Activated naive CD4-positive, alpha-beta T cell treated with Interleukin-2 at 50 U/mL for 16 hours (primary cell): ENCODE measurements at places on chromosomes 4 and X.

- no peak for DNase-seq
These were observed 89.7 kb downstream of the LRP2BP start for GRCh38 chr4:185305979-185306442.

DNA sequence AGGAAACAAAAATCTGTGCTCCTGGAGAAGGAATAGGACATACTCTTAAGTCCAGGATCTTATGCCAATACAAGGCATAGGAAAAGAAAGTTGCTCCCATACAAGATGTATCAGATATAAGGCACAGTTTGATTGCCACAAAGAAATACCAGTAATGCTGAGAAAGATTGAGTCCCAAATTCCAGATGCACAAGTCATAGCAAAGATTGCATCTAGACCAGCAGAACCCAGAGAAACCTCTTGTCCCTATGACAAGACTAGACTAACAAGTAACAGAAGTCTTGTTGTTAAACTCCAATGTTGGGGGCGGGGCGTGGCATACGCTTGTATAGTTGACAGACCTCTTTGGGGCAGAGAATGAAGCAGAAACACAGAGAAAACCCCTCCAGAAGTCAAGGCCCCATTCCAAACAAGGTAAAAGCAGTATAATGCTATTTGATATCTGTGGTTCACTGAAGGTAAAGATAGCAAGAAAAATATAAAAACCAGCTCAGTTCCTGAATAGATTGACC lies 671.5 kb upstream of the GRIA3 start:
- DNase-seq = no peak

GRCh38 chrX:155966876-155967275 lies 30.6 kb upstream of the IL9R start:
- peak; percentile 17 for DNase-seq

DNA sequence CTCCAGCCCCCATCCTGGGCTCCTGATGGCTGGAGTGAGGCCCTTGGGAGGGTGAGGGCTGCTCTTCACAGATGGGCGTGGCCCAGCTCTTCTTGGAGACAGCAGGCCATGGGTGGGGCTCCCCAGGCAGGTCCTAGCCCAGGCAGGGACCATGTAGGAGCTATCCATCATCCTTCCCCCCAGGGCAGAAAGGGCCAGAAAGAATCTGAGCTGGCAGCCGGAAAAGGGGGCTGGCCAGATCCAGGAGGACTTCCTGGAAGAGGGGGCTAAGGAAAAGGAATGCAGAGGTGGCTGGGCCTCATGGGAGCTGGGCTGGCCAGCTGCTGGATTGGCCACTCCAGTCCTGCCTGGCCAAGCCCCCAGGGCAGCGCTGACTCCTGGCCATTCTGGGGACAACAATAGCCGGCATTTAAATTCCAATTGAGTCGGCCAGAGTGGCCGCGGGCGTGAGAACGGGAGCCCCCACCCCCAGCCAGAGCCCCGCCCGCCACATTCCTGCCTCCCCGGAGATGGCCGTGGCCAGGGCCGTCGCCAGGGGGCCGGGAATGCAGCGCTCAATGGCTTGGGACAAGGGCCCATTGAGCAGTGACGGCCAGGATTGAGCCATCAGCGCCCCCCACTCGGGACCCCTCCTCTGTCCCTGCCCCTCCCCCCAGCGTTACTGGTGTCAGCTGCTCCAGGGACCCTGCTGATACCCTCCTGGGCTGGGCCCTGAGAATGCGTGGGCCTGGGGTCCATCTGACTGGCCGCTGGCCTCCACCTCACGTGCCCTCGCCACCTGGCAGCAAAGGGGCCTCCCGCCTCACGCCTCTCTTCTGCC lies 15.1 kb upstream of the FGFR3 start:
- no peak for DNase-seq

- no peak for DNase-seq
These were observed 215.5 kb downstream of the GPAT3 start for GRCh38 chr4:83751336-83751949.

GRCh38 chrX:65635822-65636221 lies 31.6 kb upstream of the MSN start:
- no peak for DNase-seq

- DNase-seq = no peak
These were observed 21.0 kb upstream of the DOCK11 start for GRCh38 chrX:118474586-118474985.

- DNase-seq = peak; percentile 17
These were observed 118.6 kb downstream of the PTTG2 start for GRCh38 chr4:38078590-38079421.

- no peak for DNase-seq
These were observed 263.2 kb upstream of the ITM2A start for GRCh38 chrX:79630033-79631009.

GRCh38 chr4:82737354-82737753 lies 61.2 kb downstream of the SCD5 start:
- no peak for DNase-seq

DNA sequence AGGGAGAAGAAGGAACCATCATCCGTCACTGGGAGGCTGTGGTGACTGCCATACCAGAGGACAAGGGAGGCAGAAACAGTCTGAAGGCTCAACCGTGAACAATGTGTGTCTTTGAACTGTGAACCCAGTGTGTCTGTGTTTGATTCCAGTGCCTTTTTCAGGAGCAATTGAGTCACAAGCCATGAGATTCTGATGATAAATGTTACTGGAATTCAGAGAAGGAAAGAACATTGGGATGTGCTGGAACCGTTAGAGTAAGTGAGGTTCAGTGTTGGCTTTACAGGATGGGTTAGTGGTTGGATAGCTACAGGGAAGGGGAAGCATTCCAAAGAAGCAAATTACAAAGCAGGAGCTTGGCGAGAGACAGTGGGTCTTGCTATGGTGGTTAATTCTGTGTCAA lies 464.4 kb downstream of the TRIML1 start:
- DNase-seq = no peak

DNA sequence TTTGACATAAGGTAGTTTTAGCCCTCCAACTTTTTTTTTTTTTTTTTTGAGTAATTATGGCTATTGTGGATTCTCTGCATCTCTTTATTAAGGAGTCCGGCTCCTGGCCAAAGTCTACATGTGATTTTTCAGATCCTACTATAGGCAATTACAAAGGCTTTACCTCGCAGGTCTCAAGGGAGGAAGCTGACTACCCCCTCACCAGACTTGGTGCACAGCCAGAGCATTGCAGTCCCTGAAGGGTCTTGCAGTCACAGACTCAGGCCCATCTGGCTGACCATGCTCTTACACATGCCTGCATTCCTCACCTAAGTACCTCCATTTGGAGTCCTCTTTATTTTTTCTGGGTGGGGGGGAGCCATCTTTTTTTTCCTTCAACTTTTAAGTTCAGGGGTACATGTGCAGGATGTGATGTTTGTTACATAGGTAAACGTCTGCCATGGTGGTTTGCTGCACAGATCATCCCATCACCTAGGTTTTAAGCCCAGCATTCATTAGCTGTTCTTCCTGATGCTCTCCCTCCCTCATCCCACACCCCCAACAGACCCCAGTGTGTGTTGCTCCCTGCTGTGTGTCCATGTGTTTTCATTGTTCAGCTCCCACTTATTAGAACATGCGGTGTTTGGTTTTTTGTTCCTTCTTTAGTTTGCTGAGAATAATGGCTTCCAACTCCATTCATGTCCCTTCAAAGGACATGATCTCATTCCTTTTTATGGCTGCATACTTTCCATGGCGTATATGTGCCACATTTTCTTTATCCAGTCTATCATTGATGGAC lies 88.4 kb upstream of the STIM2 start:
- no peak for DNase-seq

GRCh38 chr4:52982255-52982945 lies 120.3 kb downstream of the RASL11B start:
- DNase-seq = no peak

DNA sequence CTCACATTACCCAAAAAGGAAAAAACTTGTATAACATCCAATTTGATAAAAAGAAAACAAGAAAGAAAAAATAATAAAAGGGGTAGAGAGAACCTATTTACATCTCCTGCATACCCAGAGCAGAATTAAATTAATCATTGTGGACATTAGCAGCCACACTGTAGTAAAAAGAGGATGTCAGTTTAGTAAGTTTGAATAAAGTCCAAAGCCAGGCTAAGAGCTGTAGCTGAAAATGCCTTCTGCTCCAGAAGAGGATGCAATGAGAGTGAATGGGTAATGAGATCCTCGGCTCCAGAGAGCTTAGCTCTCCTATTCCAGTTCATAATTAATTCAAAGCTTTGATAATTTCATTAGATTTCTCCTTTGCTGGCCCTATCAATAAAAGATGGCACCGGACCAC lies 78.2 kb downstream of the SLC10A7 start:
- no peak for DNase-seq

DNA sequence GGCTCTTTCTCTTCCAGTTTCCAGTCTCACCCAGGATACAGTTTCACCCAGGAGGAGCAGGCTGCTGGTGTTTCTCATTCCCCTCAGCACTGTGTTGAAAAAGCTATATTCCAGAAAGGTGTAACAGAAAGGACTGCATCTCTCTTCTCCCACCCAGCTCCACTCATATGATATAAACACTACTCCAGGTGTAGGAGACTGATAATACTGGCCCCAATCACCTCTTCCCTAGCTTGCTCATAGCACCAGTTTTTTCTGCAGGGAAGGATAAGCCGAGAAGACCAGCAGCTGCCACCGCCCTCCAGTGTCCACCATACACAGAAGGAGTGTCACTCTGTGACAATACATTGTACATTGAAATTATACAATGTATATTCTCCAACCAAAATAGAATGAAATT lies 105.5 kb upstream of the STK26 start:
- DNase-seq = no peak

DNA sequence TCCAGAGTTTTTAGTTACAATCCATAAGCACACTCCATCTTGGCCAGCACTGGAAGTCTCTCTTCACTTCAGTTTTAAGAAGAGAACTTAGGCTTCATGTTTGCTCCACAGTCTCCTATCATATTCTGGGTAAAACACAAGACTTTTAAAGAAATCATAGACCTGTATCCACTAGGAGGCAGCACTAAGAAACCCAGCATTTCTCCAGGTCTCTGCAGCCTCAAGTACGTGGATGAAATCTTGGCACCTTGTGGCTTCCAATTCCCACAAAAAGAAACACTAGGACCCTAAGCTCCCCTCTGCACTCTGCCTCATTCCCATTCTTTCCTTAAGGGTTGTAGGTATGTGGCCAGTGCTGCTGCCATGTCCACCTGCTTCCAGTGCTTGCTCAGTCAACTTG lies 367.3 kb upstream of the CASK start:
- no peak for DNase-seq

- no peak for DNase-seq
These were observed 14.3 kb downstream of the ZAR1 start for GRCh38 chr4:48504352-48504751.

GRCh38 chr4:113050371-113050755 lies 910 bp downstream of the ANK2 start:
- DNase-seq = no peak

GRCh38 chr4:144547678-144548298 lies 98.2 kb upstream of the HHIP start:
- DNase-seq = no peak

- peak; percentile 21 for DNase-seq
These were observed 111.0 kb downstream of the ASB9 start for GRCh38 chrX:15158736-15159406.

- no peak for DNase-seq
These were observed 47.6 kb downstream of the ARHGAP10 start for GRCh38 chr4:147779451-147779850.

DNA sequence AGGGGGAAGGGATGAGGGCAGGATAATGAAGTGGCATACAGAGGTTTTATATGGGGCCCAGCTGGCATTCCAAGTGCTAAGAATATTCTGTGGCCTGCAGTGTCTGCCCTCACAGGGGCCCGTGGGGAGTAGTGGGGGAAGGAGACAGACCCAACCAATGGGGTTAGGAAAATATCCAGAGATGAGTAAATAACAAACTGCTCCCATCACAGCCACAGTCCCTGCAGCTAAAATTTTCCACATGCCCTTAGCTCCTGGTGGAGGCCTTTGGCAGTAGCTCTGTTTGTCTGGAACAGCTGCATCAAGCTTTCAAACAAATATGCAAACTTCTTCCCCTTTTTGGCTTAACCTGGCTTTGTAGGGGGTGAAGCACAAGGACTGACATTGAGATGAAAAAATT lies 3.1 kb downstream of the SRPX2 start:
- no peak for DNase-seq

DNA sequence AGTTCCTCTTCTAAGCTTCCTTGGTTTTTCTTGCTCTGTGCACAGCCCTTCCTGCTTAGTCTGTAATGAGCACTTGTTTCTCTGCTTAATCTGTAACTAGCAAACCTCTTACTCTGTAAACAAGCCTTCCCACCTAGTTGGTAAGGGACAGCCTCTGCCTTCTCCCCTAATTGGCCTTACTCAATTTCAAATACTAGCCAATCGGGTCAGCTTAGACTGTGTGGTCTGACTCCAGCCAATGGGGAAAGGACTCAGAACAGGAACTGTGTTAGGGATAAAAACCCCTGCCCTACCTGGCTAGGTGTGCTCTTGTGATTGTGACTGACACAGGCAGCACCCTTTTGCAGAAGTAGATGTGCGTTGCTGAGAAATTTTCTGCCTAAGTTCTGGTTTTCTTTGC lies 136.5 kb upstream of the AADAT start:
- DNase-seq = no peak

- no peak for DNase-seq
These were observed 18.3 kb downstream of the CD99L2 start for GRCh38 chrX:150879855-150880807.

DNA sequence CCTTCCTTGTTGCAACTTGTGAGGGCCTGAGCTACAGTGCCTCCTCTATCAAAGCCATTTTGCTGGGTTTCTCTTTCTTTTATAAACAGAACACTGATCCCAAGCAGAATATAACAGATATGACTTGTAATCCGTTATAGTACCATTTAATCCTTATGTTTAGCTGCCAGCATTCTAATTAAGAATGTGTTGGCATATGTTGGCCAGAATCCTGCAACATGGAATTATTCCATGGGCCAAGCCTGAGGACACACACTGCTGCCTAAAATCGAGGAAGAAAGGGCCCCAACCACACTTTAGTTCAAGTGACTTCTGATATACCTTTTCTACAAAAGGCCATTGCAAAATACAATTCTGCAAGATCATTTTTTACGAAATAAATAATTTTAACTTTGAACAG lies 28.0 kb downstream of the PALLD start:
- DNase-seq = no peak

DNA sequence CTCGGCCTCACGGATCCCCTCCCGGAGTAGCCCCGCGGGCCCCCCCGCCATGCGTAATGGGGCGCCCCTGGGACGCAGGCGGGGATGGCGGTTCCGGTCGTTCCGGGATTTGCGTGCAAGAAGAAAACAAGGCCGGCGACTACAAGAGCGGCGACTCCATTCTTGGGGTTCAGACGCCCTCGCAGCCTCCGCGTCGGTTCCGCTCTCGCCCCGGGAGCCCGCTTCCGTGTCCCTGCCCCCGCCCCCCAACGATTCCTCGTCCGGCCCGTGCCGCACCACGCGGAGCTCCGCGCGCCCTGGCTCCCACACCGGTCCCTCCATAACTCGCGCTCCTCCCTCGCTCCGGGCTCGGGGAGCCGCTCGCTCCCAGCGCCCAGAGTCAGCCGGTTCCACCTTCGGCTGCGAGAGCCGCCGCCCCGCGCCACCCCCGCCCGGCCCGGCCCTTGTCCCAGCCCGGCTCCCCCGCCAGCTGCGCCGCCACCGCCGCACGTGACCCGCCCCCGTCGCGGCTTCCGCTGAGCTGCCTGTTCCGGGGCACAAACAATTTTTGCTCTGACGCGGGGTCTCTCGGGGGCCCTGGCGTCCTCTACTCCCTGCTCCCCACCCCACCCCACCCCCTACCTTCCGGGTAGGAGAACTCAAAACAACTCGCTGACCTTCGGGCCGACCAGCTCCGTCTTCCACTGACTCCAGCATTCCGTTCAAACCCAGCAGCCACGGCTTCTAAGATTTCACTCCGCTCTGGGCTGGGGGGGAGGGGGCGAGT lies 78.8 kb upstream of the BCOR start:
- DNase-seq = peak; percentile 80
